ENCODE measurements at places on chromosomes 7 and 10.
A peak's percentile ranks its signal among the peaks of the same experiment; 100 is the strongest.

DNA sequence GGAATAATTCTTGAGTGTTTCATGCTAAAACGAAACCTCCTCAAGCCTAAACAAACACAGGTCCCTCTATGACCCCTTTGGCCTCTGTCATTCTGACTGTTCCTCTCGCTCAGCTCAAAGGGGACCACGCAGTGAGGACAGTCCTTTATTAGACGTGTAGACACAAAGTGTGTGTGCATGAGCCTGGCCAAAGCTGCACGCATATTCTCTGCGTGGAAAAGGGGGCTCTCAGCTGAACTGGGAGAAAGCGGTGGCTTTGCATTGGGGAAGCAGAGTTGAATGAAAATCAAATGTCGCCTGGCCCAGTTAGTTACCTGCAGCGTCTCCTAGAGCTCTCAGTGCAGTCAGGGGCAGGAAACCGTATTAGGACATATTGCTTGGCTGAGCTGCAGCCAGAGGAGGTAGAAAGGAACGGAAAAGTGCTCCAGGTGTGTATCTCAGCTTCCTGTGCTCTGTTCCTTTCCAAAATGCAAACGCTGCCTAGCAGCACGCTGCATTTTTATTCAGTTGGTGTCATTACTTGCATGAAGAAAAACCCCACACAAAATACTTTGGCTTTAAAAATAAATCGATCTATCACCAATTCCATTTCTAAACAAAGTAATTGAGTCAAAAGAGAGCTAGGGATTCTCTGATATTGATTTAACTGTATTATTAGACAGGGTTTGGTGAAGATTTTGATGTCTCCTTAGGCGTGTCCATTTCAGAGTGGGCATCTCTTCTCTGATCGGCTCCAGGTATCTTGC, 4.9 kb downstream of the GATA3 start:
- DNase-seq, result no peak

DNA sequence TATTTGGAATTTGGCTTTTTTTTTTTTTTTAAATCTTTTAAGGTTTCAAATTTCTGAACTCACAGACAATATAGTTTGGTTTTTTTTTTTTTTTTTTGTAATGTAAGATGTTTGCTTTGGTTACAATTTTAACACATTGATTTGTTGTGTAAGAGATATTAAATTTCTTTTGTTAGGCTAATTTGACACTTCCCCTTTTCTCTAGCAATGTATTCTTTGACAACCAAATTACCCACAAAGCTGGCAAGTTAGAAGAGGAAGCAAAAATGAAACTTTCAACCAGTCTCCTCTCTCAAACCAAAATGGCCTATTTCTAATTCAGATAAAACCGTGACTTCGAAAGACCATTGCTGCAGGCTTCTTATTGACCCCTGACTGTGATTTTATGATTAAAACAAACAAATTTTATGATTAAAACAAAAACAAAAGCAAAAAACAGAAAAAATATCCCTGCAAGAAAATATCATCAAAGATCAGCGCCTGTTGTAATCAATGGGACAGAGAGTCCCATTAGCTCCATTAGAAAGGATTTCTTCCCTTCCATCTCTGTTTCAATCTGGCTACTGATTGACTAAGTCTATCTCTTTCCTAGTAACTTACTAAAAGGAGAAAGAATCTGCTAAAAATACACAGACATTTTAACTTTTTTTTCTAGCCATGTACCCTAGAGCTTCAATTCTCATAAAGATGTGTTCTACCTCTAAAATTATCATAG, 489.2 kb downstream of the MDFIC start:
- DNase-seq, result no peak

DNA sequence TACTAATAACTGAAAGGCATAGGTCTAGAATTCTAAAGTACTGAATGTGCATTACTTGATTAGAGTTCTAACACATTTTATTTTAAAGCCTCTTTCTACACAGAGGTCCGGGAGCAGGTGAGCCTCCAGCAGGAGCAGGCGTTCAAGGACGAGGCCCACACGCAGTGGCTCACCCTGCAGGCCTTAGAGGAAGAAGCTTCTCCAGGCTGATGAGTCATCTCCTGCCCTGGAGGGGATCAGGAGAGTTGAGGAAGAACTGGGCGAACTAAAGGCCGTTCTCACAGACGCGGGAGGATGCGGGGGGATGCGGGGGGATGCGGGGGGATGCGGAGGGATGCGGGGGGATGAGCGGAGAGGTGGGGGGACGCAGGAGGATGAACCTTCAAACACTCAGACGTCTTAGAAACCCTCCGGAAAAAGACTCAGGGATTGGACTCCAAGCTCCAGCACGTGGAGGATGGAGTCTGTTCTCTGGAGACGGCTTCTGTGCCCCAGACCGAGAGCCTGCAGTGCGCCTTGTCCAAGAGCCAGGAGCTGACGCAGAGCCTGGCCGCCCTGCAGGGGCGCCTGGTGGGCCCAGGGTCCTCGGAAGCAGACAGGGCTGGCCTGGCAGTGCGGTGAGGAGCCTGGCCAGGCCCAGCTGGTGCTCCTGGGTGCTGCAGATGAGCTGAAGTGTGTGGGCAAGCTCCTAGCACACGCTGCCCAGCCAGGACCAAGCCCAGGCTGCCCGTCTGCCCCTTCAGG, 433.7 kb upstream of the TPK1 start:
- DNase-seq, result peak; percentile 4

GRCh38 chr10:101828766-101829551, 10.7 kb upstream of the OGA start:
- DNase-seq, result no peak

DNA sequence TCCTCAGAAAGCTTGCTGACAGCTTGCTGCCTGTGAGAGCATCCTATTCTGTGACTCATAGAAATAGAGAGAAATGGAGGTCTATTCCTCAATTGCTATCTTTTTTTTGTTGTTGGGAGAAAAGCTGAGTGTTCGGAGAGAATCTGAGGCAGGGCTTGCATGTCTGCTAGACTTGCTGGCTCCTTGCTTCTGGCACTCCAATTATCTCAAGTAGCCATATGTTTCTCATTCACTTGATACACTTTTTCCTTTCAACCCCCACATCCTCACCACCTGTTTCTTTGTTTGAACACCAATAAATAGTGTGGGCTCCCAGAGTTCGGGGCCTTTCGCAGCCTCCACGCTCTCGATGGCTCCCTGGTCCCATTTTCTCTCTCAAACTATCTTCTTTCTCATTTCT, 172.2 kb downstream of the SH2D4B start:
- no peak for DNase-seq

GRCh38 chr10:103969436-103969835, 2.5 kb downstream of the SLK start:
- no peak for DNase-seq

GRCh38 chr7:97873606-97874005, 1.4 kb upstream of the ASNS start:
- DNase-seq, result no peak

DNA sequence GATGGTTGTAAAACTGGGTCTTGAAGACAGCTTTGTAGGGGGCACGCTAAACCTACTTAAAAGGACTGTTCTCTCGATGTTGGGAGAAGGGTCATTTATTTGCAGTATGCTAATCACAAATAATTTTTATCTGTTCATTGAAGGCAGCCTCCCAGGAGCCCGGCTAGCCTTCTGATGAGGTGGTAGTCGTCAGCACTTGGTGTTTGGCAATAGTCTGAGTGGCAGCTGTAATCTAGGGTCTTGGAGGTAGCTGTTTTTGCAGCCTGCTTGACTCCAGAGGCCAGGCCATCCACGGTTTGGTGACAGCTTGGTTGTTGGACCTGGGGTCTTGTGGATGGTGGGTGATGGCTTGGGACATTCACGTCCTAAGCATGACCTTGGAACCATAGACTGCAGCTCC, 2.2 kb downstream of the GTF2IRD1 start:
- DNase-seq, result no peak

DNA sequence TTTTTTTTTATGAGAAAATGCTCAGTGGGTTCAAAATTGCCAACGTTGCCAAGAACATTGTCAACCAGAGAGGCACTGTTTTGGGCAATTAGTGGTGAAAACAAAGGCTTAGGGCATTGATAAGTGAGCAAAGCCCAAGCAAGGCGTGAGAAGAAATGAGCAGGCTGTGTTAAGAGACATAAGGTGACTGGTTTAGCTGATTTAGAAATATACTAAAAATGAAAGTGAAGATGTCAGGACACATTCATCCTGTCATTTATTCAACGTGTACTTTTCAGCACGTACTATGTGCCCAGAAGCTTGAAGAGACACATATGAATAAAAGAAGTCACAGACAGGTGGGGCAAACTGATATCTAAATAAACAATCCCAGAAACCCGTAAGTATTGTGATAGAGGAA, 31.8 kb downstream of the AOAH start:
- DNase-seq, result no peak

DNA sequence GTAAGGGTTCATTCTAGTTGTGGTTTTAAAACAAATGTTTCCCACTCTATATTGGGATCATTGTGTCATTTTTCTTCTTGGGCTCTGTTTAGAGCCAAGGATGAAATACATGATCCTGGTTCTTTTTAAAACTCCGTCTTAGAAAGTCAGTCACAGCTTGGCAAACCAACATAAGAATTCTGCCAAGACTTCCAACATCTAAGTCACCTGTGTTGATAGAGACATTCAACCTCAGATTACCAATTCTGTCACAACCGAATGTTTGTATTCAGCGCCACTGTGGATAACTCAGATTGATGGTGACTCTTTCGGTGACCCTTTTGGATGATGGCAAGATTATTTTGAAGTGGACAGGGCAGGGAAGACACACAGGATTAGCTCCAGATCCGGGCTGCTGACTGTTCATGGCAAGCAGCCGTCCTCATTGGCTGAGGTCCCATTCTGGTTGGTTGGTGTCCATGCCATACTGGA, 255.4 kb downstream of the ARHGAP21 start:
- no peak for DNase-seq

DNA sequence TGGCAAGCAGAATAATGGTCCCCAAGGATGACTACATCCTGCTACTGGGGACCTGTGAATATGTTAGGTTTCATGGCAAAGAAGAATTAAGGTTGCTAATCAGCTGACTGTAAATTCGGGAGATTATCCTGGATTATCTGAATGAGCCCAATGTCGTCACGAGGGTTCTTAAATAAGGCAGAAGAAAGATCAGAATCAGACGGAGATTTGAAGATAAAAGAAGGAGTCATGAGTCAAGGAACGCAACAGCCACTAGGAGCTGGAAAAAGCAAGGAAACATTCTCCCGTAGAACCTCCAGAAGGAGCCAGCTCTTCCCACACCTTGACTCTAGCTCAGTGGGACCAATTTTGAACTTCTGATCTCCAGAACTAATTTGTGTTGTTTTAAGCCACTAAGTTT, 82.9 kb upstream of the APBB1IP start:
- DNase-seq, result no peak

- DNase-seq, result no peak
These were observed 21.4 kb downstream of the SLC25A13 start for GRCh38 chr7:96300502-96300901.

- no peak for DNase-seq
These were observed 238.1 kb upstream of the AOAH start for GRCh38 chr7:36962367-36962766.

DNA sequence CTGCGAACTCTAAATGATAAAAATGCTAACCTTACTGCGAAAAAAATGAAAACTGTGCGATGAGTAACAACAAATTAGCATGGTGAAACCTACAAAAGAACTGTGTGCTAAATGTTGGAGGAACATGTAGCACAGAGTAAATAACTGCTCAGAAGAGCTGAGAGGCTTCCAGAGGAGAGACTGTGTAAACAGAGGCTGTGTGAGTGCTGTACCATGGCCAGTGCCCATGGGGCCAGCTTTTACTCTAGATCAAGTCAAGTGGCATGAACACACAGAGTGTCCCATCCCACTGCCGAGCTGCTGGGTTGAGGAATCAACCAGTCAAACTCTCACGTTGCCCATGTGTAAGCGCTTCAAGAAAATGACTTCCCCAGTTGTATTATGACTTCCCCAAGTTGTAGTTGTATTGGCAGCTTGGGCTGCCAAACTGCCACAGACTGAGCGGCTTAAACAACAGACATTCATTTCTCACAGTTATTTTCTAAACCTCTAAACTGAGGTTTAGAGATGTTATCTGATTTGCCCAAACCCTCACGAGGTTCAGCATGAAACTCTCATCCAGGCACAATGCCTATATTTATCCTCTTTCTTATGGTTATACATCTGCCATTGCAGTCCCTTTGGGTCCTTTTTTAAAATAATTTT, 270.7 kb downstream of the ABCA13 start:
- DNase-seq, result no peak

- peak; percentile 78 for DNase-seq
These were observed 122.8 kb downstream of the UBE2H start for GRCh38 chr7:129829737-129830631.

DNA sequence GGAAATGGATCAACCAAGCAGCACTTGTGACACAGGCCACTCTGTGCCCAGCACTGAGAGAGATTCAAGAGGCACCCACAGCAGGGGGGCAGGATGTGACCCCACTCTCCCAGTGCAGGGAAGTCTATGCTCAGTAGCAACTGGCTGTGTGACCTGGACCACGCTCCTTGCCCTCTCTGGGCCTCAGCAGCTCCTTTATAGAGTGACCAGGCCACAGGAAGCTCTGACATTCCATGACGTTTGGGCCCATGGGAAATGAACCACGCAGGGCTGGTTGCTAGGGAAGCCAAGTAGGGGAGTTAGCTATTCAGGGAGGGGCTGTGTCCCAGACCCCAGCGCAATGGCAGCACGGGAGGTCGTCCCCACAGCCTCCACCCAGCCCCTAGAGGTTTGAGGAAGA, 232.6 kb downstream of the USP6NL start:
- no peak for DNase-seq

- no peak for DNase-seq
These were observed 15.6 kb downstream of the ATG9B start for GRCh38 chr7:151008511-151009323.

- DNase-seq, result no peak
These were observed 227.1 kb downstream of the TEX36 start for GRCh38 chr10:125455855-125456254.

- no peak for DNase-seq
These were observed 210.9 kb downstream of the RNLS start for GRCh38 chr10:88372051-88372715.

- DNase-seq, result no peak
These were observed 61.1 kb upstream of the EZH2 start for GRCh38 chr7:148944935-148945934.

DNA sequence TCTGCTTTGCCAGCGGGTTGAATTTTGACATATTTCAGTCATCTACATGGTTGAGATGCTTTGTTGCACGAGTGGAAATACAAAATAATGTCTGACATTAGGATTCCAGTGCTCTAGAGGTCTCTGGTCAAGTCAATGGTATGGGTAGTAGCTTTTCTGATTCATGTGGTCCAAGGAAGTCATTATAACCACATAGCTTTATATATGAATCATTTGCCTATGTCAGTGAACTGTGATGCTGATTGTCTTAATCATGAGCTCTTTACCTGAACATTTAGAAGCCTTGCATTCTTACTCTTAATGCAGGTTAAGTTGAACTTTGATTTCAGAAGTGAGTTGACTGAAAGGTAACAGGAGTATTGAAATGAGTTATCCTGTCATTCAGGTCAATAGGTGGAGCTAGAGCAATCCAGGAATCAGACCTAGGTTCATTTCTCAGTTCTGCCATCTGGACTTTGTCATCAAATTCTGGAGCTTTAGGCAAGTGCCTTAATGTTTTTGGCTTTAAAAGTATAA, 3.3 kb downstream of the MAPK8 start:
- peak; percentile 22 for DNase-seq

- no peak for DNase-seq
These were observed 121.4 kb downstream of the MAGI2 start for GRCh38 chr7:79332091-79332490.

All from SK-N-DZ (cell line).